ENCODE measurements at places on chromosomes 6 and 20.

DNA sequence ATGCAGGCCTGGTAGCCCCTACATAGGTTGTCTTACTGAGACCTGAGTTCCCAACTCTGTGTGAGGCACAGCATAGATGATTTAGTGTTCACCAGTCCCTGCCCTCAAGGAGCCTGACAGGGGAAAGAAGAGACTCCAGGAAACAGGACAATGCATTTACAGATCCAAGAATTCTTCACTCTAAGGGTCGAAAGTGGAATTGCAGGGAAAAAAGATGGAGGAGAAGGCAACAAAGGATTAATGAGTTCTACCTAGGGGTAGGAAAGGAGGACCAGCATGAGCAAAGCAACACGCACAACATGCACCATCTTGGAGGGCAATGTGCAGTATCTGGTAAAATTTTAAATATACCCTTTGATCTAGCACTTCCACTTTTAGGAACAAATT lies 5.9 kb downstream of the SPAG4 start:
- DNase-seq, result no peak

GRCh38 chr6:150293423-150294173 lies 75.2 kb upstream of the IYD start:
- peak; percentile 71 for DNase-seq

DNA sequence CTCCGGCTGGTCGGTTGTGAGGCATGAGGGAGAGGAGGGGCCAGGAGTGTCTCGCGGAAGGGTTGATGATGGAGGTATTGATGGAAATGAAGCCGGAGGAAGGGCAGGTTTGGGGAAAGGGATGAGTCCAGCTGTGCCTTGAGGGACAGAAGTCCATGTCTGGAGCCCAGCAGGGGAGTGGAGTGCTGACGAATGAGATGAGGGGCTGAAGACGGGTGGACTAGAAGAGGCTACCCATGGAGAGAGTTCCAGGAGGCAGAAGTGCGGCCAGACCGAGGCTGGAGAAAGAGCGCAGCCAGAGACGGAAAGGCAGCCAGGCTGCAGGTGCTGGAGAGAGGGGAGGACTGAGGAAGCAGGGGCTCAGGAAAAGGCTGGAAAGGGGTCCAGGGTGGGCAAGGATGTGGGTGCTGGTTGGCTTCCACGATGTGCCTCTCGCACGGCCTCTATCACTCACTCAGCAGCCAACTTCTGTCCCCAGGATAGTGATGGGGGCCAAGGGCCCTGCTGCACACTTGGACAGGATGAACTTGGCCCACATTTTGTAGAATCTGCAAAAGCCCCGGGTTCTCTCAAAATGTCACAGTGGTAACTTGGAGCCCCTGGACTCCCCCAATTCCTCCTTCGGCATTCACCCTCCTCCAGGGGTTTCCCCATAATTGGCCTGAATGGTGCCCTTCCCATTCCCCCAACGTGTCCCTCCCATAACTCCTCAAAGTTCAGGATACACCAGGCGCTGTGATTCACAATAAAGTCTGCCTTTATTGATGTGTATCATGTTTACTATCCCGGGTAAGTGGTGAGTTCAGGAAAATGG lies 627 bp upstream of the EIF6 start:
- DNase-seq, result no peak

- no peak for DNase-seq
Measured at GRCh38 chr6:52529311-52529710, 47.5 kb downstream of the TRAM2 start.

- no peak for DNase-seq
Measured at GRCh38 chr20:8601542-8601912, 467.4 kb upstream of the PLCB4 start.

DNA sequence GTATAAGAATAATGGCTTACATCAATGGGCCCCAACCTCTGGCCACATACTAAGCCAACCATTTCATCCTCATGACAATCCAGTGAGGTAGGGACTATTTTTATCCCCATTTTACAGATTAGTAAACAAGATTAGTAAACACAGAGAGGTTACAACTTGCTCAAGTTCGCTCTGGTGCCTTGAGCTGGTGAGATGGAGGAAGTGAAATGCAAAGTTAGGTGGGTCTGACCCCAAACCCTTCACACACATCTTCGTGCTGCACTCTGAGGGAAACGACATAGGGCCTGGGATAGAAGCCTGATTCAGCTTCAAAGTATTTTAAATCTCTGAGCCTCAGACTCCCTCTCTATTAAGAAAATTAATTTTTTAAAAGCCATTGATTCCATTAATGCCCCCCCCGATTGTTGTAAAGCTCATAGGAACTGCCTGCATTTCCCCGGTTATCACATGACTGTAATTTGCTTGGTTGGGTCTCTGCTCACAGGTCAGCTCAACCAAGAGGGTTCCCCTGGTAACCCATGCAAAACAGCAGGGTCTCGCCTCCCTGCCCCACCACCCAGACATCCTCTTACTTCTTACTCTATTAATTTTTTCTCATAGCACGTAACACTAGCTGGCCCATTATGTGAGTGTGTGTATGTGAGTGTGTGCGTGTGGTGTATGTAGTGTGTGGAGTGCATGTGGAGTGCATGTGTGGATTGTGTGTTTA lies 221.2 kb downstream of the MAFB start:
- DNase-seq, result no peak

DNA sequence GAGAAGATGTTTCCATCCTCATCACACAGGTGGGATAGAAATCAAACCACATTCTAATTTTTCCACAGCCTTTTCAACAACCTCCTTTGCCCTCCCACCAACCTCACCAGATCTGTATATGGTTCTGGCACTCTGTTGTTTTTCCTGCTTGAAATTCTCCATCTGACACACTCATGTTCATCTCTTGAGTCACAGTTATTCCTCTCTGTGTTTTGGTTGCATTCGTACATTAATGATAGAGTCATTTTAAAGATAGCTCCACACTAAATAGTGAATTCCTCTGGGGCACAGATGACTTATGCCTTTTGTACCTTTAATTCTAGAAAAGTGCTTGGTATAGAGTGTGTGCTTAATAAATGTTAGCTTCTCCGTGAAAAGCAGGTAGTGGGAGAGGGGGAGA lies 1.4 kb upstream of the GCLC start:
- peak; percentile 35 for DNase-seq

DNA sequence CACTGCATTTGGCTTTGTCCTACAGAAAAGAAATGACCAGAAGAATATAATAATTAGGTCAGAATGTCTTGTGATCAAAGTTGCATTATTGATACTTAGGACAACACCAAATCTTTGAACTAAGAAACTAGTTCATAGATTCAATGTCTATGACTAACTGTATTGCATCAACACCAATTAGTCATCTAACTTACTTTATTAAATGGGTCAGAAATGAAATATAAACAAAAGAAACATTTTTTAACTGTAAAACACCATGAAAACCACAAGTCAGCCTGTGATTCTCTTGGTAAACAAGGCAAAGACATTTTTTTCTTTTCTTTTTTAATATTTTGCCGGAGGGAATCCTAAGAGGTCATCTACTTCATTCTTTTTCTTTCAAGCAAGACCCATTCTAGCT lies 114.1 kb upstream of the HDDC2 start:
- DNase-seq, result peak; percentile 12

DNA sequence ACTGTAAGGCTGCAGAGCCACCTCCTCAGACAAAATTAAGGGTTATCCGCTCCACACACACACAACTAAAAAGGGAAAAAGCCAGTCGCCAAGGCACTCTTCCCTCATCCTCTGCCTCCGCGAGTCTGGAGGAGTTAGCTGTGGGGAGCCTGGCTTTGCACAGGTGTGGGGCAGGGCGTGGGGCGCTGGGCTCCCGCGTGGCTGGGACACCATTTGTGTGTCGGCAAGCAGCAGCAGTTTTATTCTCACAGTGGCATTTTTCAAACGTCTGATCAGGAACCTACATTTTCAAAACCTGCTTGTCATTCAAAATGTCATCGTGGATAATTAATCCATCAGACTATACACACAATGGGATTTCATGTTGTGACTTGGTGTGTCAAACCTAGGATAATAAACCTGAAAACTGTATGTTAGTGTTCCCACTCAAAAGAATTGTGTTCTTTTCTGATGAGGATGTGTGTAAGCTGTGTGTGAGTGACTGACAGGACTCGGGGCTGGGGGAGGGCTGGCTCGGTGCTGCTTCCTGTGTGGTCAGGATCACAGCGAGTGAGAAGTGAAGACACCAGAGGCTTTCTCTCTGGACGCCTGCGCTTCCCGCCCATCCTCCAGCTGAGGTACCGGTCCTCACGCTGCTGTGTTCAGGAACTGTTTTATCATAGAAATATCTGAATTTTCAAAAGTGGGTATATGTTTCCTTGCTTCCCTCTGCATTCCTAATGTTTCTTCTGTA lies 83.1 kb downstream of the IRF4 start:
- DNase-seq, result no peak

DNA sequence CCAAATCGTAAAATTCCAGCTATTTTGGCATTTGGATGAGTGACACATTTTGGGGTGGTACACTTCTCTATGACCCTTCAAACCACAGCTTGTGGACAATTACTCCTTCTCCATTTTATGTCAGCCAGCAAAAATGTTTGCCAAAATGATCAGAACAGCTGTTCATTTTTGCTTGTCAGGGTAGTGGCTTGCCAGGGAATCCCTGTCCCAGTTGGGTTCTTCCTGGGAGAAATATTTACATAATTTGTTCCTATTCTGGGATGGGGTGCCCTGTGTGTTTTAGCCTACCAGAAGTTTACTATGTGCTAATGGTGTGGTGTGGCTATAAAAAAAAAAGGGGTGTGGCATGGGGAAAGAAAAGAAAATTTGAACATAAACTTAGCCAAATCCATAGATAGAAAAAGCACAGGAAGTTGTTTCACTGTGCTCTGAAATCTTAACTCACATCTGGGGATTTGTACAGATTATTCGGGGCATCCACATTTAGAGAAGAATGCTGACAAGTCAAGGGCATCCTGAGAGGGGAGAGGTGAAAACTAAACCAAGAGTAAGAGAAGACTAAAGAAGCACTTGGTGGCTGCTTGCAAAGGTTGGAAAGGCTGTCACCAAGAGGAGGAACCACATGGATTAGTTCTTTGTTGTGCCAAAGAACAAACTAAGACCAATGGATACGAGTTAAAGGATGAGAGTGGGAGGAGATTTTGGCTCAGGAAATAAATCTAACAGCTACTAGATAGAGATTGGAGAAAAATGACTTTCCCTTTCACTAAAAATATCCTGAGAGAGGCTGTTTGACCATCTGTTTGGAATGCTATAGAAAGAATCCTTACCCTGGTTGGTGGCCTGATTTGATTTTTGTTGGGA lies 55.2 kb upstream of the RBM24 start:
- DNase-seq, result no peak
